ENCODE measurements at places on chromosomes 12 and 14.

DNA sequence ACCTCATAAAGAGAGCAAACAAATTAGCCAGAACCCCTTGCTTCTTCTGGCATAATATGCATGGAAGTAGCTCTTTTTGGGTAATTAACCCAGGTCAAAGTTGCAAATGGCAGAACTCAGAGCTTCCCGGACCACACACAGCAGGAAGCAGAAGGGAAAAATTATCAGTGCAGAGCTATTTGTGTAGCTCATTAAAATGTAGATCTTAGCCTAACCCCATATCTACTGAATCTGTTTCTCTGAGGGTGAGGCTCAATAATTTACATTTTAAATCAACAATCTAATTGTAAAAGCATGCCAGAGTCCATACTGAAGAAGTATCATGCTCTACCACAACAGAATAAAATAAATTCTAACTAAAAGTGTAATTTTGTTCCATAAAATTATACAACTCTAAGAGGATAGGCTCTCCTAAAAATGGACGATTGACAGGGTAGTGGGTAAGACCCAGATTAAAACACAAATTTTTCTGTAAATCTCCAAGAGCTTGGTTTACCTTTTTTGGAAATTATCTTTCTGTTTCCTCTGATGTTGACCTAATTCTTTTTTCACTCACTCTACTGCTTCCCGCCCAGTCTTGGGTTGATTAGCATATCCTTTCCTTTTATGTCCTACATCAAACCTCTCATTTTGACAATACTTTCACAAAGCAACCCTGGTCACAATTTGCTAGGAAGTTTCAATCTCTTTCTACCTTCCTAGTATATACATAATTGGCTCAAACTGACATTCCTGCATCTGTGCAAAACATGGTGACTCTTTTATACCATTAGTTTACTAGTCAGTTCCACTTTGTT is 213.3 kb upstream of the SLC16A7 start:
- DNase-seq = no peak

- DNase-seq = no peak
These were observed 90.9 kb downstream of the PPP1R12A start for GRCh38 chr12:79843978-79844377.

- no peak for DNase-seq
These were observed 75.0 kb downstream of the FOXN3 start for GRCh38 chr14:89342049-89342448.

- DNase-seq = peak; percentile 16
These were observed 2.1 kb upstream of the EIF4B start for GRCh38 chr12:53004178-53004577.

DNA sequence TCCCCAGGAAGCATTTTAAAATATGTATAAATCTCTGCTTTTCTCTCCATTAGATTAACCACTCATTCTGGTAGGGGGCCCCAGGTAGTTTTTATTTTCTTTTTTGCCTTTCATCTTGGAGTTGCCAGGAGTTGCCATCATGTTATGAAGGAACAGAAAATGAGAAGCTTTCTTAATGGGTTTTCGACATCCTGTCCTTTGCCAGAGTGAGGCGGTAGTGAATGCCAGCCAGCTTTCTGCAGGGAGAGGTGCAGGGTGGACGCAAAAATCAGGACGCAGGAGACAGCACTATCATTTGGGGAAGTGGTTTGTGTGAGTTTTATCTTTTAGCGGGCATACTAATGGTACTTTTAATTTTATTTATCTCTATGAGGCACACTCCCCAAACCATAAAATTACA is 1.7 kb downstream of the RASSF8 start:
- DNase-seq = peak; percentile 60

DNA sequence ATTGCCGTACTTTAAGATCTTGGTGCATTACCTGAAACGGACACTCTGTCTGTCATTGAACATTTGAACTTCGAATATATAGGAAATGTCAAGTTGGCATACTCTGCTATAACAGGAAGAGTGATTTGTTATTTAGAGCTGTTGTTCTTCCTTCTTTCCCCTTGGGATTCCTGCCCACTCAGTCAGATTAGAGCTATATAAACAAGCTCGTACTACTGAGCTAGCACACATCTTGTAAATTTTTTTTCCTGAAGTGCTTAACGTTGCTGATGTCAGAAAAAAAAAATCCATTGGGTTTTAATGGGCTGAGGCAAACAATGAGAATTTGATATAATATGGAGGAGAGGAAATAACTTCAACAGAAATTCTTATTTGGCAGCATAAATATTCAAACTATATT is 26.8 kb downstream of the RGS6 start:
- no peak for DNase-seq

DNA sequence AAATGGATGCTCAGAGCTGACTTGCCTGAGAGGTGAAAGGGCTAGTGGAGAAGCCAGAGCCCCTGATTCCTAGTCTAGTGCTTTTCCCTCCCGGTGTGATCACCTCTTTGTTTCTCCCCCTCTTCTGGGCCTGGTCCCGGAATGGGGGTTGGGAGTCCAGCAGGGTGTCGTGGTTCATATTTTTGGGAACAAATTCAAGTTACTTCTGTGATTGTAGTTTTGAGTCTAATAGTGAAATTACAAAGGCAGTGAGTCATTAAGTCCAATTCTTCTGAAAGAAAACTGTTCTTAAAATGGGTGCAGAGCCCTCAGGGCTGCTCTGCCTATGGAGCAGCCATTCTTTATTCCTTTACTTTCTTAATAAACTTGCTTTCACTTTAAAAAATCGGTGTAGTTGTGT is 7.6 kb downstream of the SUSD6 start:
- DNase-seq = peak; percentile 24

- DNase-seq = no peak
These were observed 15.7 kb downstream of the OR10P1 start for GRCh38 chr12:55652352-55652751.

- DNase-seq = peak; percentile 78
These were observed 33.2 kb upstream of the PPP1R13B start for GRCh38 chr14:103880348-103881267.

DNA sequence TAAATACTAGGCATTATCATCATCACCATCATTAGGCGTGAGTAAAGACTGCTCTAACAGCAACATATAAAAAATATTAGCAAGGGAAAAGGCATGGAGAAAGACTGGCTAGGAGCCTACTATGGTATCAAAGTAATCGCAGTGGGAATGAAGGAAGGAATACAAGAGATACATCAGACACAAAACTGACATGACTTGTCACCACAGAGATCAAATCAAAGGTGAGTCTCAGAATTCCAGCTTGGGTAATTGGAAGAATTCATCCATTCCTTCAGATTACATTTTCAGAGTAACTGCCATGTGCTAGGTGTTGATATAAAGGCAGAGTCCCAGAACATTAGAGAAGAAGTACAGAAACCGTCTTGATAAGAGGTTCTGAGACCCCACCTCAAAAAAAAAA is 10.2 kb downstream of the ZBTB25 start:
- DNase-seq = no peak

GRCh38 chr12:103944964-103945363 is 14.8 kb downstream of the HSP90B1 start:
- no peak for DNase-seq

DNA sequence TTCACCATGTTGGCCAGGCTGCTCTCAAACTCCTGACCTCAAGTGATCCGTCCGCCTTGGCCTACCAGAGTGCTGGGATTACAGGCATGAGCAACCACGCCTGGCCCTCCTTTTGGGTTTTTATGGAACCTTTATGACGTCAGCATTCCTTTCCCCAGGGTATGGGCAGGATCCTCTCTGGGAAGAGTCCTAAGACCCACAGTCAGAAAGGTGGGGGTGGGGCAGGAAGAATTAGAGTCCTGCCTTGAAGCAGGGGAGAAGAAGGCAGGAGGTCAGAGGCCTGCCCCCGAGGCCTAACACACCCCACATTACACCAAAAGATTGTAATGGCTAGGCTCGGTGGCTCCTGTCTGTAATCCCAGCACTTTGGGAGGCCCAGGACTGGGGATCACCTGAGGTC is 30.8 kb upstream of the CDK17 start:
- no peak for DNase-seq

DNA sequence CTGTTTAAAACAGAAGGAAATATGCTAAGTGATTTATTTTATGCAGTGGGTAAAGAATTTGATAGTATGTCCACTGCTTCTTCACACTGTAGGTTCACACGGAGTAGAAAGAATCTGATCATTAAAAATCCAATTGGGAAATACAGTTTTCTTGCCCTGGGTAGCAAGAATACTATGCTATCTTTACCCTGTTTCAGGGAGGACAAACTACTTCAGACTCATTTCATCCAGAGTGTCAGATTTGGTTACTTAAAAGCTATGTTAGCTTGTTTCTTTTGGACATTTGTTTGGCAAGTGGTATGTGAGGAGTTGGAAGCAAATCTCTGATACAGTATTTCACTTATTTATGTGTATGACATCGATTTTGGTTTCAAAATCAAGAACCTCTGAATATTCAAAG is 4.3 kb downstream of the FRS2 start:
- DNase-seq = no peak

- DNase-seq = no peak
These were observed 19.1 kb upstream of the DNAH10 start for GRCh38 chr12:123743002-123743401.

GRCh38 chr12:29164477-29165393 is 15.7 kb downstream of the FAR2 start:
- peak; percentile 74 for DNase-seq

DNA sequence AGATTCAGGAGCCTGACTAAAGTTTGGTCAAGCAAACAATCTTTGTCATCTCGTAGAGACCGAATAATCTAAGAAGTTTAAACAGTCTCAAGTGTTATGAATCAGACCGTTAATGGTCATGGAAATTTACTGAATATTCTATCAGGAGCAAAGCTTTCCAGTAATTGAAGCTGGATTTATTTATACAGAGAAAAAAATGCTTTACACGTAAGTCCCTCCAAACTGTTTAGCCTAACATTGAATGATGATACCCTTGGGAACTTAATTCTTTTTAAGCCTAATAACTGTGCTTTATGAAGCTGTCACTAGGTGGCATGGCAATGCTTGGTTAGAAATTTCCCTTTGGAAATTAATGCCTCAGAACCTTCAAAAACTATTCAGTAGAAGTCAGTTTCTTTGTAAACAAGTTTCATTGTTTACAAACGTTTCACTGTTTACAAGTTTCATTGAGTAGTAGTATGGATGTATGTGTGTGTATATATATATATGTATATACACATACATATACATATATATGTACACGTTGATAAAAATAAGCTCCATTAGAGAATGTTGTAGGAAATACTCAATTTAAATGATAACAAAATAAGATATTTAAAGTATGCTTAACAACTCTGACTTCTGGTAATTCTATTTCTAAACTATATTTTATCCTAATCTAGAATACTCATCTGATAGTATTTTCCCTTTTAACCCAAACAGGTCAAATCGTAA is 32.1 kb downstream of the DEPDC4 start:
- DNase-seq = peak; percentile 42

DNA sequence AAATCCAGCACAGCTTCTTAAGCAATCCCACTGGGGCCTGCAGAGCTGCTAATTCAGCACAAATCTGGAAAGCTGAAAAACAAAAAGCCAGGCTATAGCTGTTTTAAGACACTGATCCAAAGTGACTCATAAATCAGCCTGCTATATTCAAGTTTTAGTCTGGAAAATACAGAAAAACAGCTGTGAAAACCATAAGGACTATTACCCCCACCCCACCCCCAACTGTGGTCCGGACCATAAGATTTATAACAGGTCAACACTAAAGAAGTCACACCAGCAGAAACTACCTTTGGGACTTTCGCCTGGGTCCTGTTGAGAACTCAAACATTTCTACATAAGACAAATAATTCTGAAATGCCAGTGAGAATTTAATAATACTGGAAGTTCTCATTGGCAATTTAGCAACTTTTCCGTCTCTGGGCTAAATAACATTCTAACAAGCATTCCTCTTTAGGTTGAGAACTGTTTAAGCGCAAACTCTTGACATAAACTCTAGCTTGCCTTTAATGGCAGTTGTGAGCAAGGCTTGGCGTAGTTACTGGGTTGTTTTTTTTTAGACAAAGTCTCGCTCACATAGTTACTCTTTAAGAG is 3.3 kb downstream of the LRIG3 start:
- DNase-seq = peak; percentile 42

- DNase-seq = peak; percentile 2
These were observed 323.8 kb downstream of the RGS6 start for GRCh38 chr14:72256055-72256454.

DNA sequence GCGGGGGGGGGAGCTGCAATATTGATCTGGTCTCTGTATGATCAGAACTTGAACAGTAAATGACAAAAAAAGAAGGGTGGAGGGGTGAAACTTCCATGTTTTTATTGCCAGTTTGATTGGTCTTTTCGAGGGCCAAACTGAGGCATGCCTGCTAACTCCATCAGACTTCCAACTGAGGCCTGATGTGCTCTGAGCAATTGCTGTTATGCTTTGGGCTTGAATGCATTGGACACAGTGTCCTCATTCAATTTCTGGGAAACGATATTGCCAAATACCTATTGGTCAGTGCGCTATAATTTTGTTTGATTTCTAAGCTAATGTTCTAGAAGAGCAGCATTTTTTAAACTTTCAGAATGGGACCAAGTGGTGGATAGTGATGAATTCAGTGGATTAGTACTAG is 2.1 kb upstream of the SLC38A2 start:
- no peak for DNase-seq

- DNase-seq = peak; percentile 67
These were observed 41.2 kb upstream of the C12orf75 start for GRCh38 chr12:105289114-105289904.

DNA sequence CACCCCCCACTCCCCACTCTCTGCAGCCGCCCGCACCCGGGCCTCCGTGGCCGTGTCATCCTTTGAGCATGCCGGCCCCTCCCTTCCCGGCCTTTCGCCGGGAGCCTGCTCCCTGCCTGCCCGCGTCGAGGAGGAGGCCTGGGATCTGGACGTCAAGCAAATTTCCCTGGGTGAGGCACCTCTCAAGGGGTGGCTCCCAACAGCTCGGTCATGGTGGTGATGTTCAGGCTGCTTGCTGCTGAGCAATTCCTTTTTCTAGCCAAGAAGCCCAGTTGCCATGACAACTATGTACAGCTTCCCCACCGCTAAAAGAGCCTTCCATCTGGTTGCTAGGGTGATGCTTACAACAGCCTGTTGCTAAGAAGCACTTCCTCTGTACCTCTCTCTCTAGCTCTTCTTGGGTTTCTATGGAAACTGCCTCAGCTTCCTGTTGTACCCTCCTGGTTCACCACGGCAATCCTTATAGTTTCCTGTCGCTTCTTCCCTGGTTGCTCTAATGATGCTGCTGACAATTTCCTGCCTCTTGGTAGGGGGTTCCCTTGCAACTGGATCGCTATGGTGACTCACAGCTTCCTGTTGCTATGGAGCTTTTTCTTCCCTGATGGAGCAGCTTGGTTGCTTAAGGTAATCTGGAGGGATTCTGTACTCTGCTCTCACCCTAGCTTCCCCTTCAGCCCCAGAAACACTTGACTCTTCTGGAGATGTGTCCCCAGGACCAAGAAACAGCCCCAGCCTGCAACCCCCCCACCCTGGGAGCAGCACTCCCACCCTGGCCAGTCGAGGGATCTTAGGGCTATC is 11.0 kb downstream of the ZNF219 start:
- peak; percentile 78 for DNase-seq
